ENCODE measurements at places on chromosomes 4 and X.

- DNase-seq: peak; percentile 17
Observed at GRCh38 chrX:47191331-47191730, 2.3 kb upstream of the UBA1 start.

DNA sequence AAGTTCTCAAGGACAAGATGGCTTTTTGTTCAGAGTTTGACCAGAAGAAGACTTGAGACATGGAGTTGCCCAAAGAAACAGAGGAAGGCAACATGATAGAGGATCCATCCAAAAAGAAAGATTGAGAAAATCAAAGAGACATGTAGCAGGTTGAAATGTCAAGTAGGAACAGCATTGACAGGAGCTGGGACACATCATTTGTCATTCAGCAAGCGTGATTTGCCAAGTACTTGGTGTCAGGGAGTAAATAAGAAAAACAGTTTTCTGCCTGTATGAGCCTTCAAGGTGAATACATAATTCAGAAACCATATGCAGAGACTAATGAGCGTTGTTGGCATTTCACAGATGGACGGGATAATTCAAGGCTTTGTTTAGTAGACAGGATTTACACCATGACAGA, 11.2 kb downstream of the SMIM31 start:
- DNase-seq: no peak

DNA sequence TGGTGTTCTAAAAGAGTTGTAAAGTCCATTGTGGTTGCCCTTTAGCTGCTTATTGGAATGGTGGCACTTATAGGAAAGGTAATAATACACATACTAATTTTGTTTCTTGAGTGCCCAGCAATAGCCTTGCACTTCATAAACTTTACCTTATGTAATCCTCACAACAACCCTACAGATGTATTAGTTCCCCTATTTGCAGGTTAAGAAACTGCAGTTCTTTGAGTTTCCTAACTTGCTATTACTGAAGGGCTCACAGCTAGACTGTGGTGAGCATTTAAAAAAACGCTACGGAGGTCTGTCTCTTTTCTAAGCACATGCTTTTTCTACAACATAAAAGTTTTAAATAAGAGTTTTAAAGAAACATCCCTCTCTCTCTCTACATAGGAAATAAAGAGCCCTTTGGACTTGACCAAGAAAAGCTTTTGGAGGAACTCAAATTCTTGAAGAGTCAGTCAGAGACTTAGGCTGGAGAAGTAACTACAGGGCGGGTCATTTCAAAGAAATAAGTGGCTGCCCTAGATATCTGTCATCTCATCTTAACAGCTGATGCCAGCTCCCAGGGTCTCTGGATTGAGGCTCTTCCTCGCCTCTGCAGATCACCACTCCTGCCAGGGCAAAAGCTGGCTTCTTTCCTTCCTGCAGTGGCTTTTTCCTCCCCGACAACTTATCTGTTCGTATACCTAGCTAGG, 42.0 kb upstream of the FBXW7 start:
- DNase-seq: no peak

DNA sequence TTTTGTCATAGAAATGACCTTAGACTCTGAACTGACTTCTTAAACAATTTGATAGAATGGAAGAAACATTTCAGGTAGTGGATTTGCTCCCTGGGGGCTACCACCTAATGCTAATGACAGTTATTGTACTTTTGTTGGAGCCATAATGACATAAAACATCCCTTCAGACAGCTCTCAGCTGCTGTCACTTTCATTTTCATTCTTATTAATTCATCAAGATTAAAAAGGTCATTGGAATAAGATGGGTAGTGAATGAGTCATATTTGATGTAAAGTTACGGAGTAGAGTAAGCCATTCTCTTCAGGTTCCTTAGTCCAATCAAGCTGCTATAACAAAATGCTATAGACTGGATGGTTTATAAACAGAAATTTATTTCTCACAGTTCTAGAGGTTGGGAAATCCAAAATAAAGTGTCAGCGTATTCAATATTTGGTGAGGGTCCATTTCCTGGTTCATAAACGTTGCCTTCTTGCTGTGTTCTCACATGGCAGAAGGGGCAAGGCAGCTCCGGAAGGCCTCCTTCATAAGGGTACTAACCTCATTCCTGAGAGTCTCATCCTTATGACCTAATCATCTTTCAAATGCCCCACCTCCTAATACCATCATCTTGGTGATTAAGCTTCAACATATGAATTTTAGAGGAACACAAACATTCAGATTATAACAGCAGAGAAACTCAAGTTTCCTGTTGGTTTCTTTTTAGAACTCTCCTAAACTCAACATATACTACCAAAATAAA, 268.5 kb downstream of the ARAP2 start:
- no peak for DNase-seq

GRCh38 chrX:50372966-50373365, 97.7 kb downstream of the DGKK start:
- no peak for DNase-seq

- DNase-seq: no peak
Observed at GRCh38 chr4:54707406-54707805, 49.6 kb downstream of the KIT start.

DNA sequence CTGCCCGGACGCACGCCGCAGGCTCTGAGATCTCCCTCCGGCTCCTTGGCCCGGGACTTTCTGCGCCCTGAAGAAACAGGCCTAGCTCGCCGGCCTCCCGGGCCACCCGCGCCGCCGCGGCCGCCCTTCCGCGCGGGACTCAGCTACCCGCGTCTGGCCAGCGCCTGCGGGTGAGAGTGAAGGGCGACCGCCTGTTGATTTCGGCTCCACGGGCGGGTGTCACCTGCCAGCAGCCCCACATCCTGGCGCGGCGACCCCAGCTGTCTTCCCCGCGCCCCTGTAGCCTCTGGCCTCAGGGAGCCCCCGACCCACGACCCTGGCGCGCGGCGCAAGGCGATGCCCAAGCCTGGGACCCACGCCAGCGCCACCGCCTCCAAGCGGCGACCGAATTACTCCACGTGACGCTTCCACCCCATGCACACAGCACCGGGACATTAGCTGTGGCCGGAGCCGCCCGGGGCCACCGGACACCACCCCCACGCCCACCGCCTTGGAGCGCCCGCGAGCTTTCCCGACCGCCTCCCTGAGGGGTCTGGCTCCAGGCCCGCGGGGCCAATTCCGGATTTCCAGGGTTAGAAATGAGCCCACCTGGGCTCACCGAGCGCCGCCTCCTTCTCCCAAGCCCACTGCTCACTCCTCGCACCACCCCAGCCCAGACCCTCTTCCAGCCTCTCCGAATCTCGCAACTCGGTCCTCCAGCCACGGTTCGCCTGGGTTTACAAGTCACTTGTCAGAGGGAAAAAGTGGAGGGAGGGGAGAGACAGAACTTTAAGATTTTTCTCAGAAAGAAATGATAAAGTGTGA, 10.2 kb downstream of the ARX start:
- no peak for DNase-seq

GRCh38 chr4:121198251-121198650, 34.1 kb upstream of the TNIP3 start:
- no peak for DNase-seq

DNA sequence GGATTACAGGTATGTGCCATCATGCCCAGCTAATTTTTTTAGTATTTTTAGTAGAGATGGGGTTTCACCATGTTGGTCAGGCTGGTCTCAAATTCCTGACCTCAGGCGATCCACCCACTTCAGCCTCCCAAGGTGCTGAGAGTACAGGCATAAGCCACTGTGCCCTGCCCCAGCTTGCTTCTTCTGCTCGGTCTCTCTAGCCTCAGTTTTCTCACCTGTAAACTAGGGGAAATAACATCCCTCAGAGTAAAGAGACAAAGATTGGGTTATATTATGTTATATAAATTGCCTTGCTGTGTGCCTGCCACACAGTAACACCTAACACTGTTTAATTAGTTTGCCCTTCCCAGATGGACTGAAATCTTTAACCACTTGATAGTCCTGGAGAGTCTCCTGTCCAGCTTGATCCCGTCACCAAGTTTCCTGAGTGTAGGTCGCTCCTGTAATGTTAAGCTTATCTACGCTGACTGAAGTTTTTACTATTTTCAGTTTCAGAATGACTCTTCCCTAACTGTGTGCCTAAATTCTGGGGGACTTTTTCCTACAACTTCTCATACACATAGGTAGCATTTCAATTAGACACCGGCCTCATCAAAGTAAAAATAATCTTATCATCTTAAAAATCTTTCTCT, 412.7 kb upstream of the TENM3 start:
- no peak for DNase-seq

- no peak for DNase-seq
Observed at GRCh38 chr4:81541161-81541945, 69.6 kb upstream of the RASGEF1B start.

- DNase-seq: no peak
Observed at GRCh38 chr4:106869551-106869950, 166.6 kb downstream of the DKK2 start.

GRCh38 chr4:187436251-187436650, 559.3 kb upstream of the ZFP42 start:
- no peak for DNase-seq

DNA sequence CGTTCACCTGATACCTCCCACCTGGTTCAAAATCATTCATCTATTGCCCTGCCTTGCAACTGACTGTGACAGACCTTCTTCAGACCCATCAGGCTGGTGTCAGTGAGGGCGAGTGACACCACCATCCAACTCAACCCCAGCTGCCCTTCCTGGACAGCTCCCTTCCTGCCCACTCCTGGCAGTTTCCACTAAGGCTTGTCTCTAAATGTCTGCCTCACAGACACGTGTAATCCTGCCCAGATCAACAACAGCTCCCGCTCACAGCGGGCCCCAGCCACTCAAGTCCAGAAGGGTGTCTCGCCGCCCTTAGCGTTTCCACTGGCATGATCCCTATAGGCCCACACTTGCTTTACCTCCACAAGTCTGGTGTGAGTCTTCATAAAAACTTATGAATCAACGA, 28.9 kb downstream of the ACSL1 start:
- DNase-seq: no peak

GRCh38 chrX:49039598-49040375, 3.4 kb downstream of the TFE3 start:
- peak; percentile 85 for DNase-seq

- no peak for DNase-seq
Observed at GRCh38 chr4:94803181-94803580, 45.4 kb downstream of the BMPR1B start.

- DNase-seq: no peak
Observed at GRCh38 chr4:184727430-184727829, 6.5 kb downstream of the CENPU start.

GRCh38 chr4:81827577-81828202, 356.0 kb upstream of the RASGEF1B start:
- DNase-seq: no peak

DNA sequence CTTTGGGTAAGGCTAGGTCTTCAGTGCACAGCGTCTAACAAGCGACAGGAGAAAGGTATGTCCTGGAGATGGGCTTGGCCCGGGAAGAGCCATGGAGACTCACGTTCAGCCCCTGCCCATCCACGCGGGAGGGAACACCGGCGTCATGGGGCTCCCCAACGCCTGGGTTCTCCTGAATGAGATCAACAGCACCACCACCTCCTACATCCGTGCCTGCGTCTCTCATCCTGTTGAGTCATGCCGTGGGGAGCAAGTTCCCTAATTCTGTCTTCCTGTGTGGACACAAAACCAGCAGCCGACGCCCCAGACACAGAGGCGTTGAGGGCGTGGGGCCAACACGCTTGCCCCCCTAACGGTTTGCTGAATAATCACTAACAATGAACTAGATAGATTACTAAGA, 20.1 kb upstream of the IL3RA start:
- no peak for DNase-seq

- DNase-seq: no peak
Observed at GRCh38 chr4:138256608-138257007, 14.5 kb upstream of the SLC7A11 start.

DNA sequence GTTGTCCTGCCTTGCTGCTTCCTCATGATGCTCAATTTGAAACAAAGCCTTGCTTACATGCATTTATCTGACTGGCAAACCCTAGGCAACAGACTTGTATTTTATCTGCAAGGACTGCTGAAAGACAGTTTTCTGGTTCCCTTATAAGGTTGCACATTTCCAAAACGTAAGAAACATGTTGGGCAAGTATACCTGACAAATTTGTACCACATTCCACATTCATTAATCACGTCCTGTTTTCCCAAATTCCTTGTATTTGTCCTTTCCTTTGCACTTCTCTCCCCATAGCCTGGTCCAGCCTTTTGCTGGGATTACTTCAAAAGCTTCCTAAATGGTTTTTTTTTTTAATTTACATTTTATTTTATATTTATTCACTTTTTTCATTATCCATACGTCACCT, 310.1 kb downstream of the PPP3CA start:
- no peak for DNase-seq
